PC-9 (cell line): ENCODE measurements at places on chromosomes 2 and 18. TPM values are rescaled to one million over a fixed set of nuclear protein-coding genes. Genes with fewer than 3 reads are reported as not detected.

Gene ECEL1
- total RNA-seq, result not detected in 2 replicates

Gene RTP5
- total RNA-seq, result not detected in 2 replicates

Gene LRPPRC
- total RNA-seq, result 133 and 149 TPM in 2 replicates

Gene VWC2L
- total RNA-seq, result not detected in 2 replicates

Gene COLEC11
- 2.4 and 4.6 TPM in 2 replicates for total RNA-seq

Gene DQX1
- 1.3 and 1.7 TPM in 2 replicates for total RNA-seq

Gene OTOS
- total RNA-seq, result not detected in 2 replicates

Gene ITPRIPL1
- total RNA-seq, result not detected in 2 replicates

Gene DCDC2C
- total RNA-seq, result not detected in 2 replicates

Gene CFAP221
- total RNA-seq, result not detected in 2 replicates

Gene ERFE
- 9.7 and 18.3 TPM in 2 replicates for total RNA-seq

Gene GPAT2
- 9.1 and 11.0 TPM in 2 replicates for total RNA-seq

Gene SPATA3
- total RNA-seq, result not detected in 2 replicates

Gene TNFAIP6
- total RNA-seq, result not detected in 2 replicates

Gene LRRC30
- total RNA-seq, result not detected in 2 replicates

Gene GKN2
- total RNA-seq, result not detected in 2 replicates

Gene DUSP2
- total RNA-seq, result 4.0 and 5.2 TPM in 2 replicates

Gene NRP2
- total RNA-seq, result 25.5 and 31.0 TPM in 2 replicates

Gene SRD5A2
- not detected in 2 replicates for total RNA-seq

Gene RPRM
- 2.1 and 2.9 TPM in 2 replicates for total RNA-seq

Gene SLC9A4
- total RNA-seq, result 0.85 and 1.1 TPM in 2 replicates

Gene RAD51AP2
- not detected in 2 replicates for total RNA-seq

Gene C2orf72
- total RNA-seq, result 0.13 TPM in 1 of 2 replicates, not detected in the other

Gene SIX2
- 10.2 and 11.9 TPM in 2 replicates for total RNA-seq

Gene NCK2
- 26.0 and 30.8 TPM in 2 replicates for total RNA-seq

Gene NEB
- 0.15 TPM in 1 of 2 replicates, not detected in the other for total RNA-seq
